ENCODE measurements at places on chromosomes 3 and 15.

DNA sequence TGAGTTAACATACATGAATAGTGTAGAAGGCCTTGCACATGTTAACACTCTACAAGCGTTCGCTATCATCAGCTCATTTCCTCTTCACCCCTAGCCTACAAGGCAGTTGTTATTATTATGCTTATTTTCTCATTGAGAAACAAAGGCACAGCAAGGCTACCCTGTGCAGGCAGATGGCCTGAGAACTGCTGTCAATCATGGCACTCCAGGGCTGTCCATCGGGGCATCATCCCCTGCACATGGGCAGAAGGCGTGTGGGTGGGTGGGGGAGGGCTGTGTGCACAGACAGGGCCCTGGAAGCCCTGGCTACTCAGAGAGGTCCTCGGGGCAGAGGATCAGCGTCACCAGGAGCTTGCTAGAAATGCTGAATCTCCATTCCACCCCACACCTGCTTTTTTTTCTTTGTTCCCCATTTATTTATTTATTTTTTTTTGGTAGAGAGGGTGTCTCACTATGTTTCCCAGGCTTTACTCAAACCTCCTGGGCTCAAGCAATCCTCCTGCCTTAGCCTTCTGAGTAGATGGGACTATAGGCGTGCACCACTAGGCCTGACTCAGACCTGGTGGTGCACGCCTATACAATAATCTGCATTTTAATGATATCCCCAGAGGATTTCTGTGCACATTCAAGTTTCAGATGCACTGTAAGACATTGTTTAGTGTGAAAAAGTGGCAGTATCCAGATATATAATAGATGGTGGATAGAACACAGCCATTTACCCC lies 9.6 kb upstream of the ZXDC start:
- no peak for DNase-seq

DNA sequence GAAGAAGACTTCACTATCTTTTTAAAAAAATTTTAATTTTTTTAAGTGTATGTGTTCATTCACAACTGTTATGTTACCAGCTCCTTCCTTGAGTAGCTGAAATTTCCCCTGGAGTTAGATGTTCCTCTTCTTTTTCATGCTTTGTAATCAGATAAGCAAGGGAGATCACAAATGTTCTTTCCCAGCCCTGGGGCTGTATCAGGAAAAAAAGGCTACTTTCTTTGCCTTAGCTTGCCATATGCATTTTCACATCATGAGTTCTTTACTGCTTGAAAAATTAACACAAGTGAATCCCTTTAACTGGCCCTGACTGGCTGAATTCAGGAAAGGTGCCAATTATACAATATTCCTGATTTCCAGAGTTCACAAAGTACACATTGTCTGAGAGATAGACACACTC lies 353.2 kb upstream of the ATP11B start:
- no peak for DNase-seq

- no peak for DNase-seq
Observed at GRCh38 chr3:50112462-50112861, 23.7 kb downstream of the RBM5 start.

- DNase-seq = no peak
Observed at GRCh38 chr3:30550246-30550645, 56.2 kb upstream of the TGFBR2 start.

DNA sequence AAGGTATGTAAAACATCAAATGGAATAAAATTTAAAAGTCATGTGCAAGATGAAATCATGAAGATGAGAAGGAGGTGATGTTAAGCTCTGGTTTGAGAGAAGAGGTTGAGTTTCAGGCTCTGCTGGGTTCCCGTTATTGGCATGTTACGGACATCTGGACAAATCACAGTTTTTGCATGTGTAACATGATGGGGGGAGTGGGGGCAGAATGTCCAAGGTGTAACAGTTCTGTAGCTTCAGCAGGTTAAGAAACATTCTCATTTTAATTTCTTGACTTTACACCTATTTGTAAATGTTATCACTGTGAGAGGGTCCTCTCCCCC lies 17.2 kb downstream of the TRIM71 start:
- no peak for DNase-seq

DNA sequence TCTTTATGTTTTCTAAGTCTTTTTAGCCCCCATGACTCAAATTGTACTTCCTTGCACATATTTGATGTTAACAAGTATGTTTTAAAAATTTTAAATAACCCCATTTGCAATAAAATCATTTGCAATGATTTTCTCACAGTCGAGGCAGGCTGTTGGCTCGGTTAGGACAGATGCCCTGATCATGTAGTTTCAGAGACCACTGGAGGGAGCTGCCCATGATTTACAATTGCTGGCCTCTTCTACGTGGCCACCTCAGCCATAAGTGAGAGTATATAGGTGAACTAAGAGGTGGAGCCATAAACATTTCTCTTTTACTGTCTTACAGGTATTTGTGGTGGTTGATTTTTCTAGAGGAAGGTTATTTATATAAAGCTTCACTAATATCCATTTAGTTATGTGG lies 1.7 kb downstream of the DTWD1 start:
- no peak for DNase-seq

DNA sequence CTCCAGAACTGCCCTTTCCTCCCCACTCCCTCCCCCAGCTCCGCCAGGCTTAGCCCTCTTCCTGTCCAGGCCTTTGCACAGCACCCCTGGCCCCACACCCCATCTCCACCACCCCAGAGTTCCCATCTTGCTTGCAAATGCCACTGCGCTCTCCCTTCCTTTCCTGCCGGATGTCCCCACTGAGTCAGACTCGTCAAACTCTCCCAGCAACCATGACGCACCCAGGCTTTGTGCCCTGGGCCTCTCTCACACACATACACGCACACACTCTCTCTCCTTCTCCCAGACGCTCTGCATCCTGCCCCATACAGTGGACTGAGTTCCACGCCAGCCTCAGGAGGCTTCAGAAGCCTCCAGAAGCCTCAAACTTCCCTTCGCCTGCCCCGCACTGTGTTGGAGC lies 2.8 kb upstream of the CCDC9B start:
- no peak for DNase-seq

DNA sequence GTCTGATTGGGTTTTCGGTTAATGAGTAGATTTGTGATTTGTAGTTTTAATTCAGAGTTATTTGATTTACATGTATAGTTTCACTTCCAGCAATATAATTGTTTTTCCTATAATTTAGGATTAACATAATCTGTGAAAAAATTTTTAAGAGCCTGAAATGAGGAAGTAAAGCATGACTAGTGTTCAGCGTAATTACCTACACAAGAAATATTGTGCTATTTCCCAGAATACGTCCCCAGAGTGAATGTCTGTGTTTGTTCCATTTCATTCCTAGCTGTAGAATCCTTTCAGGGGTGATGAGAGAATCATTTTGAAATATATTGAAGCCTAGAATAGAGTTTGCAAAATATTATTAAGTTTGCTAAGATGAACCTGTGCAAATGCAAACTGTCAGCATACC lies 247.1 kb downstream of the BBX start:
- DNase-seq = no peak

GRCh38 chr3:184937611-184938010 lies 125.6 kb downstream of the VPS8 start:
- no peak for DNase-seq

- no peak for DNase-seq
Observed at GRCh38 chr3:66642484-66642883, 141.7 kb upstream of the LRIG1 start.

GRCh38 chr3:48299746-48300712 lies 33.4 kb downstream of the SPINK8 start:
- DNase-seq = peak; percentile 54

- no peak for DNase-seq
Observed at GRCh38 chr3:43774799-43775198, 84.1 kb downstream of the ABHD5 start.

DNA sequence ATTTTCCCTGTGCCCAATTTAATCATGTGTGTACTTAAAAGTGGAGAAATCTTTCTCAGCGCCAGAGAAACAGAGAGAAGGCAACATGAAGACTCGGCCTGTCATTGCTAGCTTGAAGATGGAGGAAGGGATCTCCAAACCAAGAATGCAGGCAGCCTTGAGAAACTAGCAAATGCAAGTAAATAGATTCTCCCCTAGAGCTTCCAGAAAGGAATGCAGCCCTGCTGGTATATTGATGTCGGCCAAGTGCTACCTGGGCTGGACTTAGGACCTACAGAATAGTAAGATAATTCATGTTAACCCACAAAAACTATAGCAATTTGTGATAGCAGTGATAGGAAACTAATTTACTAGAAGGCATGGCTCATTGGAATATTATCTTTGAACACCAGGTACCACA lies 150.9 kb upstream of the ABI3BP start:
- DNase-seq = no peak

- DNase-seq = no peak
Observed at GRCh38 chr3:171254315-171254714, 205.9 kb downstream of the TNIK start.

DNA sequence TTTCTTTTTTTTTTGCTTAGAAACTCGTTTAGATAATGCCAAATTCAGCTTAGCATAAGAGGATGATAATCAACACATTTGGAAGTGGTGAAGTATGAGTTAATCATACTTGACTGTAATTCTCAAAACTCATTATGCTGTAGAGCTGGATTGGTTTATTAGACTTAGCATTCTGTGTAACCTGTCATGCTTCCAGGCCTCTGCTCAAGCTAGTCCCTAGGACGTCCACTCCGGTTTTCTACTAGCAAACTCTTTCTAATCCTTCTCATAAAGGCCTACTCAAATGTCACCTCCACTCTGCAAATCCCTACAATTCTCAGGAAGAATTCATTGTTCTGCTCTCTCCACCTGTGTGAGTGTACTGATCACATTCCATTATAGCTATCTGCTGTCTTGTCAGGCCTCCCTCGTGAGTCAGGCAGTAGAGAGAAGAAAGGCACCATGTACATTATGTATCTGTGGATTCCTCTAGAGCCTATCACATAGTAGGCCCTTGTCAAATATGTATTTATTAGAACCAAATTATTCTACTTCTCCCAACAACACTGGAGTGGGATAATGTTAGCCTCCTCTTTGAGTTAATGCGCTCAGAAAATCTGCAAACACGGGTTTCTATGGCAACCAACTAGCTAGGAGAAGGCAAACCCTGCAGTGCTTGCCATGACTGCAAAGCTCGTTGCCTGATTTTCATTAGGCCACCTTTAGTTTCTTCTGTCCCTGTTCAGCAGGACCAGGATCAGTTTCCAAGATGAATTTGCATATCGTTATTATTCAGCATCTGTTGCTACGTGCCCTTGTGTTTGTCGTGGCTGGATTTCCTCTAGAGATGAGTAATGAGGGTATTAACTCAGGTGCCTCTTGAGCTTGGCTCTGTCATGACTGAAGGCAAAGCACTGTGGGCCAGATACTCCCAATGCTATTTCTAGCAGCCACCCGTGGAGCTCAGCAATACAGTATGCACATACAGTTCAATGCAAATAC lies 30.7 kb downstream of the ATP13A5 start:
- no peak for DNase-seq

- DNase-seq = no peak
Observed at GRCh38 chr3:16995601-16996000, 110.8 kb downstream of the PLCL2 start.

- DNase-seq = no peak
Observed at GRCh38 chr3:168052515-168052914, 43.2 kb downstream of the GOLIM4 start.

GRCh38 chr15:71117714-71118305 lies 2.5 kb downstream of the THSD4 start:
- DNase-seq = no peak

DNA sequence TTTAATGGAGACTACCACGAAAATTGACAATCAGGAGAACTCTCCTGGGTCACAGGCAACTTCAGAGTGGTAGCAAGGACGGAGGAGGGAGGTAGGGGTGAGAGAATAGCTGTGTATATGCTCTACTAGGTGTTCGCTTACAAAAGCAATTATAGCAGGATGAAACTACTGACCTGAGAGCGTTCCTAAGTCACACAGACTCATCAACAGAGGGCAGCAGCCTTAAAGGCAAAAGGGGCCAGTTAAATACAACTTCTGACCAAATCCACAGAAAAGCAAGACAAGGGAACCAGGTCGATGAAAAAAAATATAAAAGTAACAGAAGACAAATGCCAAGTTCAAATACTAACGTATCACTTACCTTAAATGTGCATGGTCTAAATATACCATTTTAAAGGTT lies 894.6 kb downstream of the PLOD2 start:
- DNase-seq = no peak

GRCh38 chr15:52021128-52021671 lies 2.2 kb downstream of the MAPK6 start:
- DNase-seq = peak; percentile 79

GRCh38 chr3:152176998-152177397 lies 91.7 kb upstream of the MBNL1 start:
- DNase-seq = no peak

Data from CD4-positive, alpha-beta T cell treated with Interleukin-17A for 1 hour (primary cell).